Heart right ventricle (tissue), 16 donors: ENCODE measurements at places on chromosomes 2 and 18. TPM values are rescaled to one million over a fixed set of nuclear protein-coding genes. Genes with fewer than 3 reads are reported as not detected.
A peak's percentile ranks its signal among the peaks of the same experiment; 100 is the strongest.

DNA sequence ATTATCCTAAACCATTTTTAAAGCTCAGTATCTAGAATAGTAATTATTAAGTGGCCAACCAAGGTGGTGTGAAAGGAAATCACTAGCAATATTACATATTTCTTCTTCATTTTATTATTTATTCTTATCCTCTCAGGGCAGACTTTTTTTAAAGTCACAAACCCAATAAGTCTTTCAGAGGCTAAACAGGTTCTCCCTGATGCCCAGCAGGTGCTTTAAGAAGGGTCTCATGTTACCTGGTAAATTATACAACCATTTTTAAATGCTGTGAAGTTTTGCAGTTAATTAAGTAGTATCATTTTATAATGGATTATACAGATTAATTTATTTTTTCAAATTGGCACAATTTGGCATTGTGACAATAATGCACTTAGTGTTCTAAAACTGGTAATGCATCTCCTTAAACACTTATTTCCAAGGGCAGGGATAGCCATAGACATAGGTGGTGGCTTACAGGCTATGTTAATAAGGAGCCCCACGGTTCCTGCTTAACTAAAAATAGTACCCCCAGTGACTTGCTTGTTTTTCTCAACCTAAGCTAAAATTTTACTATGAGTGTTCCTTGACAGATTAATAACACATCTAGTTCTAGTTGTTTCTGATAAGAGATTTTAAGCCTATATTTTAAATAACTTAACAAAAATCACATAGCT, 67.0 kb downstream of the PMS1 start:
- DNase-seq, result no peak
- H3K36me3 ChIP-seq, result no peaks in the 10 kb centered on the region
- H3K27me3 ChIP-seq, result no peaks in the 10 kb centered on the region
- H3K27ac ChIP-seq, result no peak overlapping the region
- no peaks in the 10 kb centered on the region for H3K4me1 ChIP-seq

DNA sequence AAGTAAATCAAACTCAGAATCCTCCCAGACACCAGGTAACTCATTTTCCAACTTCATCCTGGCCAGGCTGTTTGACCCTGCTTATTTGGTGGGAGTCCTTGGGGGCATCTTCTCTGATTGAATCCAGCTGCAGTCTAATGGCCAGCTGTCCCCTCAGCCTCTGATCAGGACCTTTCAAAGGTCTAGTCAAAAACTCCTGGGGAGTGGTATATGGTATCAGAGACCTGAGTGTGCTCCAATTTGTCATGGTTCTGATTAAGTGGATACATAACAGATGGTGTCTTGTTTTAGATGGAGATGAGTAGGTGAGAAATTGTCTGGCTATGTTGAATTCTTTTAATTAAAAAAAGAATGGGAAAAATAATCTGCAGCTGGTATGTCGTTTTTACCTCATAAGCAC, 842.6 kb upstream of the ACVR2A start:
- no peaks in the 10 kb centered on the region for H3K36me3 ChIP-seq
- H3K4me3 ChIP-seq, result no peak overlapping the region
- no peak for DNase-seq
- H3K27ac ChIP-seq, result no peak overlapping the region

- no peaks in the 10 kb centered on the region for H3K27me3 ChIP-seq
- H3K4me1 ChIP-seq, result peaks cover 24% of the 10 kb centered on the region
- H3K27ac ChIP-seq, result peak overlapping the region; percentile 65
Measured at GRCh38 chr18:79576686-79577351, 102.8 kb upstream of the CTDP1 start.

AQP12A gene
- not detected for total RNA-seq
